Activated CD8-positive, alpha-beta T cell treated with anti-CD3 and anti-CD28 coated beads, Interleukin-2, amount 10 ng/mL, durations not matched to agents 7 days and 5 days (primary cell): ENCODE measurements at places on chromosomes 4 and X.

- DNase-seq, result no peak
Measured at GRCh38 chr4:33658971-33659370, 2585.3 kb downstream of the ARAP2 start.

GRCh38 chr4:106766519-106766918, 269.6 kb downstream of the DKK2 start:
- DNase-seq, result no peak

- no peak for DNase-seq
Measured at GRCh38 chr4:31045151-31045550, 325.0 kb downstream of the PCDH7 start.

DNA sequence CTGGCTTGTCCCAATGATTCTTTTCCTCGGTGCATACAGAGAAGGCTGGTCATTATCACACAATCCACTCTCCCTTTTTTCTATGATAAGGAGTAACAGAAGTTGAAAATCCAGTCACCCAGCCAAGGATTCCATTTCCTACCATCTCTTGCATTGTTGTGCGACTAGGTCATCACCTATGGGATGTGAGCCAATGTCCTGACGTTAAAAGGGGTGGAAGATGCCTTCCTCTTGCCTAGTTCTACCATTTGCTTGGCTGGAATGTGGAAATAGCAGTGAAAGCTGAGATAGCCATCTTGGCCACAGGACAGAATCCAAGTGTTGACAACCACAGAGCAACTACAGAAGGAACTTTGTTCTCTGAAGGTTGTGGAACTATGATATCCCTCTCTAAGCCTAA, 132.2 kb upstream of the KIT start:
- DNase-seq, result no peak

DNA sequence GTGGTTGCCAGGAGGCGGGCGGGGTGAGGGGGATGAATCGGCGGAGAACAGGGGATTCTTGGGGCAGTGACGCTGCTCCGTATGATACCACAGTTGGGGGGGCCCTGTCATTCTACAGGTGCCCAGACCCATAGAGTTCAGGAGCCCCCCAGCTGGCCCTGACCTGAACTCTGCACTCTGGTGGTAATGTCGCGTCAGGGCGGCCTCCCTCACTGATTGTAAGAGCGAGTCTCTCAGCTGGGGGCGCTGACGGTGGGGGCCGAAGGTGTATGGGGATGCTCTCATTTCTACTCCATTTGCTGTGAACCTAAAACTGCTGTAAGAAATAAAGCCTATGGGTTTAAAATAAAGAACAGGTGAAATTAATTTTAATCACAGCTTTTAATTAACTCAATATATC, 91.8 kb upstream of the PSAPL1 start:
- DNase-seq, result no peak

DNA sequence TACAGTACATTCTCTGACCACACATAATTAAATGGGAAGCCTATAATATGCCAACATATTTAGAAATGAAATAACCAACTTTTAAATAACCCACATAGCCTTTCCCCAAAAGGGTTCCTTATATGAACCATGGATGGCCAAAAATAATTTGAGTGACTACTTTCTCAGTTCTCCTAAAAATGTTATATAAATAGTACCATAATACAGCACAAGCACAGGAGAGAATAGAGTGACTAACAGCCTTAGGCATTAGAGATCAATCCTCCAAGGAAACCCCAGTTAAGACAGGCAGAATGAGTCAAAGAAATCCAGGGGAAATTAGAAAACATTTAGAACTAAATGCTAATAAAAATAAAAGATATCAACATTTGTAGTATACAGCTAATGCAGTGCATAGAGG, 50.2 kb downstream of the ANKRD17 start:
- DNase-seq, result no peak
